ENCODE measurements at places on chromosomes 16 and 17.

DNA sequence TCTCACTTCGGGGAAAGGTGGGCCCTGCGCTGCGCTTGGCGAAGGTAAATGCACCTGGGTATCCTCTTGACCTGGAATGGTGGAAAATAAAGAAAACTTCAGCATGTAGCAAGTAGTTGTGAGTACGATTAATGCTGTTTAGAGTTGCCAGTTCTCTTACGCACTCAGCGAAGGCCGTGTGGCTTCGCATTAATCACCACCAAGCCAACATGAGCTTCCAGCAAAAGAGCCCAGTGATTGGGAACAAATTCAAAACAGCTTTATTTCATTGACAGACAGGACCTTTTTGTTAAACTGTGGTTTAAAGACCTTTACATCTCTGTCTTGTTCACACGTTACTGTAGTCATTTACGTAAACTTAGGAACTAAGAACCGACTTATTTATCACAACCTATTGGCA lies 531.4 kb downstream of the MAF start:
- DNase-seq: no peak

DNA sequence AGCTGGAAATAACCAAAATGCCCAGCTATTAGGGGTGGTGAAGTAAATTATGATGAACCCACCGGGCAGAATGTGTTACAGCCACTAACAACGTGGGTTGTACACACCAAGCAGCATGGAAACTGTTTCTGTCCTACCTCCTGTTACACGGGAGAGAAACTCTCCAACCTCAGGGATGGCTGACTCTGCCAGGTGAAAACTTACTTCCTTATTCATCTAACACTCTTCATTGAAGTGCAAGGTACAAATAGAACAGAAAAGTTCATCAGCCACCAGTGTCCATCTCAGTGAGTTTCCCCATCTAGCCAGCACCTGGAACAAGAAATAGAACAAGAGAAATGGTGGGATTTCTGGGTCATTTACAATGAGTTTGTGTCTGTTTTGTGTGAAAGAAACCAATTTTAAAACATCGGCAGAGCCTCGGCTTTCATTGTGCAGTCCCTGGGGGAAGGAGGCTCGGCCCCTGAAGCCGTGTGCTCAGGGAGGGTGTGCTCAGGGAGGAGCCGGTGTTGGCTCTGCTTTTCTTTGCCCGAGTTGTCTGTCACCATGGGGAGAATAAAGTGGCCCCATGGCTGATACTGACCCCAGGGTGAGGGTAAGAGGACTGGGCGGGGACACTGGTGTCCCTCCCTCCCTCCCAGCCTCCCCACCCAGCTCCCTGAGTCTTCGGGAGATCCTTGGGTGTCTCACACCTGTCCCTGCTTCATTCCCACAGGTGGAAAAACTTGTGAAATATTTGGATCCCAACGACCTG lies 39.8 kb downstream of the RAB11FIP4 start:
- no peak for DNase-seq

- DNase-seq: no peak
Measured at GRCh38 chr17:82334622-82335394, 1.2 kb upstream of the SECTM1 start.

- peak; percentile 77 for DNase-seq
Measured at GRCh38 chr17:75878174-75878998, at the start of gene TRIM47. TSS of gene TRIM47 (minus strand) at chr17:75878581. CDS start at chr17:75878548, 33 bp downstream.

DNA sequence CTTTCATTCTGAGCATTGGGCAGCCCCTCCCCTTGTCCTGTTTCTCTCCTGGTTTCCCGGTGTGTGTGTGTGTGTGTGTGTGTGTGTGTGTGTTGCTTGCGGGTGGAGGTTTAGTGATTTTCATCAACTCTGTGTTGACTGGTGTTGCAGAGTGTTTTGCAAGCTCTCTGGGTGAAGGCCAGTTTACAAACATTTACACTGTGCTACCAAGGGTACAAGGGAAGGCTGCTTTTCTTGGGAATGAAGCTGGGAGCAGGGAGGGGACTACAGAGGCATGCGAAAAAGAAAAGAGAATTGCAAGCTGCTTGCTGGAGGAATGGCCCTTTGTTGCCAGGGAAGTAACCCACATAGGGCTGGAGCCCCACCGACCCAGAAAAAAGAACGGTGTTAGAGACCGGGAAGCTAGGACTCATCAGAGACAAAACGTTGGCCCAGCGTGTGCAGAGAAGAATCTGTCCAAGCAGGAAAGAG lies 29.6 kb downstream of the HS3ST3B1 start:
- DNase-seq: no peak

GRCh38 chr17:75664099-75664549 lies 2.8 kb downstream of the RECQL5 start:
- DNase-seq: no peak

- DNase-seq: no peak
Measured at GRCh38 chr17:8362651-8363332, 13.7 kb downstream of the KRABD2 start.

DNA sequence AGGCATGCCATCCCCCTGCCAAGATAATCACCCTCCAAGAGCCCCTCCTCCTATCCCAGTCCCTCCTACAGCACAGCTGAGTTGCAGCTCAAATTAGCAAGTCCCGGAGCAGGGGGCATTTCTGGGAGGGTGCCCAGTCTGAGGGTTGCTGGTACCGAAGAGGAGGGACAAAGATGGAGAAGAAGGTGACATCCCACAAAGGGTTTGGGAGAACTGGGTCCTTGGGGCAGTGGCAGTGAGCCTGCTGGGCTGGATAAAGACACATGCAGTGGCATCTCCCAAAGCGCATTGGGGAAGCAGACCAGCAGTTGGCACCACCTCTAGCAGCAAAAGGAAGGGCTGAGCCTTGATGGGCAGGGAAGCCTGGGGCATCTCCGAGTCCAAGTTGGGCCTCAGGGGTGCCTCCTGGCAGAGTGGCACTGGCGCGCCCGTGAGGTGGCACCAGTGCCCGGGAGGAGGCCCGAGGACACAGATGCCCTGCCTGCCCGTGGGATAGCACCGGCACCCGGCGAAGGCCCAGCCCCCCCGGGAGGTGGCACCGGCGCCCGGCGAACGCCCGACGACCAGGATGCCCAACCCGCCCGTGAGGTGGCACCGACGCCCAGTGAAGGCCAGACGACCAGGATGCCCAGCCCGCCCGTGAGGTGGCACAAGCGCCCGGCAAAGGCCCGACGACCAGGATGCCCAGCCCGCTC lies 622 bp downstream of the TOM1L2 start:
- DNase-seq: no peak

GRCh38 chr16:51095890-51096626 lies 55.0 kb downstream of the SALL1 start:
- DNase-seq: no peak

- no peak for DNase-seq
Measured at GRCh38 chr16:14423344-14423743, 206.7 kb downstream of the PARN start.

DNA sequence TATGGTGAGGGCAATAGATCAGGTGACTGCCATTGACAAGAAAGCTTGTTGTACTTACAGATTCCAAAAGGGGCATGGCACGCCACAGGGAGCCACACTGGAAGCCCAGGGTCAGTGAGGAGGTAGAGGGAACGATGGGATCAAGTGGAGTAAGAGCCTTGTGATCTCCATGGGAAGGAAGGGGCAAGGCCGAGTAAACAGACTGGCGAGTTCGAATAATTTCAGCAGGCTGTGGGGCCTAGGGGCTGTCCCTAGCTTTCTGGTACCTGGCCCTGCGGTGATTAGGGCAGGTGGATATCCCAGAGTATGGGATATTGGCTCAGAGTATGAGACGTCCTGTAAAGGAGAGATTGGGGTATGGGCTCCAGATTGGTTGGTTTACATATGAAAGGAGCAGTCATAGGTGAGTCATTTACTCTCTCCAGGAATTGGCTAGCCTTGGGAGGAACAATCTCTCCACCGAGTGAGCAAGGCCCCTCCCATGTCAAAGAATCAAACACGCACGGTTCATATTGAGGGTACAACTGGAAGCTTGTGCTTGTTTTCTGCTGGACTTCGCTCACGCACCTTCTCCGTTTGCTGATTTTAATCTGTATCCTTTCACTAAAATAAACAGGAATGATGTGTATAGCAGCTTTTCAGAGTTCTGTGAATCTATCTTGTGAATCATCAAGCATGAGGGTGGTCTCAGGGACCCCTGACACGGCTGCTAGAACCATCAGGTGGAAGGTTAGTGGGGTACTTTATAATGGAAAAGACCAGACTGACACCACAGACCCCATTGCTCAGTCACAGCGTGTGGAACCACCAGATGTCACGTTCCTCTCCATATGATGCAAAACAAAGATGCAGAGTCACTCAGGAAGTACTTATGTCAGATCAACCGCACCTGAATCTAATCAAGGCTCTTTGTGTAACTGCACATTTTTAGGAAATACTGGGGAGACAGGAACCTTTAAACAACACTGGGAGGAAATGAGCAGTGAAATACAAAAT lies 27.9 kb downstream of the GABARAPL2 start:
- DNase-seq: peak; percentile 38

GRCh38 chr16:69511651-69512050 lies 54.1 kb upstream of the NFAT5 start:
- DNase-seq: no peak

- no peak for DNase-seq
Measured at GRCh38 chr17:78179372-78179771, 7.5 kb downstream of the TK1 start.

- DNase-seq: peak; percentile 50
Measured at GRCh38 chr17:15436473-15437302, 30.7 kb downstream of the CDRT4 start.

DNA sequence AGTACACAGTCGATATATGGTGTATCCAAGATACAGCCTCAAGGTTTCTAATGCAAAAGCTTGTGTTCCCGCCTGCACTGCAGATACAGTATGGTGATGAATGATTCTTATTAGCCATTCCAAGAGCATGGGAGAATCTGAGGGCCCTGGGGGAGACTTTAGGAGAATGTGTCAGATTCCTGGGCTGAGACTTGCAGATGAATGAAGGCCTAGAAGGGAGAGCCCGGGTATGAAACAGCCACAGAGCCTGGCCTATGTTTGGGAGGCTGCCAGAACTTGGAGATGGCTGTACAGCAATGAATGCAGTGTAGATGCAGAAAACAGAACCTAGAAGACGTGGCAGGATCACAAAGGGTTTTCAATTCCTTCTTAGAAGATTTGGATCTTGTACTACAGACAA lies 510.7 kb downstream of the HAPSTR1 start:
- DNase-seq: no peak

- no peak for DNase-seq
Measured at GRCh38 chr17:15038656-15039055, 226.5 kb downstream of the PMP22 start.

DNA sequence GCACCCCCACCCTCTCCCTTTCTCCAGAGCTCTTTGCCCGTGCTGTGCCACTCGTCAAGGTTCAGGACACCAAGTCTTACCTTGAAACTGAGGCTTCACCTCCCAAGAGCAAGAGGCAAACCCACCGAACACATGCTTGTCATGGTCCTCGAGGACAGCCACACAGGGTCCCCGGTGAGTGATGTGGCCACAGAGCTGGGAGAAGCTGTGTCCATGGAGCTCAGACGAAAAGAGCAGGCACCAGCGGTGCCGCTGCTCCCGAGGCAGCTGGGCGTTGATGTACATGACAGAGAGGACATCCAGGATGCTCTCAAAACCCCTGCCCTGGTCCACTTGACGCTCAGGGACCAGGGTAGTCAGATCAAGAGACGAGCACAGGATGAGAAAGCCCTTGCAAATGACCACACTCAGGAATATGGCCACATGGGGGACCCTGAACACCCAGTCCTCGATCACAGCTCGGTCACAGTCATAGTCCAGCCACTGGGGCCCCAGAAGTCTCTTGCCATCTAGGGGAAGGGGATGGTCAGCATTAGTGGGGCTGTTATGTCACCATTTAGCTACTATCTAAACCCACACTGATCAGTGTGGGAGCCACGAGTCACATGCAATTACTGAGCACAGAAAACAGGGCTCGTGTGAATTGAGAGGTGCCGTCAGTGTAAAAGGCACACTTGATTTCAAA lies 17.8 kb downstream of the MEAK7 start:
- no peak for DNase-seq

GRCh38 chr17:3667366-3668278 lies 756 bp downstream of the TAX1BP3 start:
- peak; percentile 89 for DNase-seq

DNA sequence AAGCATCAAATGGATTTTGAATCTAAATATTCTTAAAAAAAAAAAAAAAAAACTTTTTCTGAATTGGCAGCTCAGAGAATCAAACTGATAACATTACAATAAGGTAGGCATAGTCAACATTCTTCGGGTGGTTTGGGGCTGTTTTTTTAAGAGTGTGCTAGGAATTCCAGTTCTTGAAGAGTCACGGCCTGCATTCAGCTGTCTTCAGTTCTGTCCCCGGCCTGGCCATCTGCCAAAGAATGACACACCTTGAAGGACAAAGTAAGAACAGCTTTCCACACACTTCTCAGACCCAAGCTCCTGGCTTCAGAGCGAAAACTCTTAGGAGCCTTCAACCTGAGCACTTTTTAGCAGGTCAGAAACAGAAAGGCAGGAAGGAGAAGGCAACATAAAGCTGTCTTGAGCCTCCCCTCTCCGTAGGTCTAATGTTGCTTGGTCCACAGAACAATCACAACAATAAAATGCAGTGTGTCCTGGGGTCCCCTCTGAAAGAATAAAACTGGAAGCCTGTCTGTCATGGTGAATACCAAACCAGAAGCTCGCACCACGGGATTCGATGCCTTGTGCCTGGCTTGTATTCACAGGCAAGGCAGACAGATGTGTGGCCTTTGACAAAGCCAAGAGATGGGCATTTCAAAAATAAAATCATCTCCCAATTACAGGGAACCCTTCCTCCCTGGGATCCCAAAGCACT lies 524.4 kb upstream of the ZFHX3 start:
- no peak for DNase-seq

GRCh38 chr17:9893411-9894012 lies 11.6 kb downstream of the RCVRN start:
- DNase-seq: no peak
